ENCODE measurements at places on chromosomes 6 and 20.
A peak's percentile ranks its signal among the peaks of the same experiment; 100 is the strongest.

- DNase-seq, result peak; percentile 64
These were observed 26.1 kb downstream of the DIDO1 start for GRCh38 chr20:62900052-62900691.

GRCh38 chr6:31946370-31946885 is 533 bp downstream of the CFB start:
- no peak for DNase-seq

DNA sequence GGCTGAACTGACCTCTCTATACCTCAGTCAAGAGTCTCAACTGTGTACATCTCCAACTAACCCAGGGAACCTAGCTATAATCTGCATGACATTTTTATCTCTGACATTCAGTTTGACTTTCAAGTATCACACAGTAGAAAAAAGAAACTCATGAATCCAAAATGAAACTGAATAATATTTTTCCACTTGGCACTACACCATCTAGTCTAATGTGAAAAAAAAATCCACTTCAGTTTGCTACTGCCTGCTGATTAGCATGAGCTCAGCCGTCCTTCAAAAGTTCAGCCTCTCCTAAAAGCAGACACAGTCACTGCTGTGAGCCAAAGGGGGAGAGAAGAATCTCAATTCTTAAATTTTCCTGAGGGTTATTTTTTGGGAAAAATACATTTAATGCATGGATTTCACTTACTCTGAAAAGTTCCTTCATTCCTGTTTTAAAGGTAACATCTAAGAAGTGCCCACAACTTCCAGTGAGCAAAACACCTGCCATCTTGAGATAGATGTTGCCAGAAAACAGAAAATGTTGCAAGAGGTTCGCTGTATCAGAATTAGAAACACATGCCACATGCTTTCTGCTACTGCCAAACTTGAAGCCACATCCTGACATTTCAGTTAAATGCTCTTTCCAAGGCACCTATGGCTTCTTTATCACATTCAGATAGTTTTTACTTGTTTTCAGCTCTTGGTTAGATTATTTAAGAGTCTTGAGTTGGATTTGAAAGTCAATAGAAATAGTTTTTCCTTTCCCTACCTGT is 95.4 kb downstream of the MKKS start:
- no peak for DNase-seq

- DNase-seq, result peak; percentile 68
These were observed 96.9 kb downstream of the JPH2 start for GRCh38 chr20:44089987-44090674.

- peak; percentile 21 for DNase-seq
These were observed 12.1 kb upstream of the MLN start for GRCh38 chr6:33815854-33816253.

DNA sequence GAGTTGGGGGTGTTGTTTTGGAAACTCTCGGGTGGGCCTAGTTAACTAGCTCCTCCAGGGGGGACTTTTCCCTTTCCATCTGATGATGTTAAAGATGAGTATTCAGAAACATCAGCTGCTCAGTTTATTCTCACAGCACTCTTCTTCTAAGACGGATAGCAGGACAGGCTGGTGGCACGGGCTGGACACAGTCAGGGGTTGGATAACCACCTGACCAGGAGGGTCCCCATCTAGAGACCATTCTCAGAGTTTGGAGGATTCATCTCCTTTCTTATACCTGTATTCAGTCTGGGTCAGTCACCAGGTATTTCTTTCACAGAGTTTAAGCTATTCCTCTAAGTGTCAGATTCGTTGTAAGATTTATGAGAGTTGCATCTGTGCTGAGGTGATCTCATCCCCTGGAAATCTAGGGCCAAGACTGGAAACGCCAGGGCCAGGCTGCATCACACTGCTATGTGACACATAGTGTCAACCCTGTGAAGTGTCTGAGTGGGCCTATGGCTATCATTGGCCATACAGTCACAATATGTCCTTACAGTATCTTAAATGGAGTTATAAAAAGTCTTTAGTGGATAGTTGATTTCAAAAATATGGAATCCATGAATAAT is 111.7 kb downstream of the FAM50B start:
- no peak for DNase-seq

GRCh38 chr20:57795977-57796560 is 86.3 kb upstream of the PMEPA1 start:
- DNase-seq, result no peak

DNA sequence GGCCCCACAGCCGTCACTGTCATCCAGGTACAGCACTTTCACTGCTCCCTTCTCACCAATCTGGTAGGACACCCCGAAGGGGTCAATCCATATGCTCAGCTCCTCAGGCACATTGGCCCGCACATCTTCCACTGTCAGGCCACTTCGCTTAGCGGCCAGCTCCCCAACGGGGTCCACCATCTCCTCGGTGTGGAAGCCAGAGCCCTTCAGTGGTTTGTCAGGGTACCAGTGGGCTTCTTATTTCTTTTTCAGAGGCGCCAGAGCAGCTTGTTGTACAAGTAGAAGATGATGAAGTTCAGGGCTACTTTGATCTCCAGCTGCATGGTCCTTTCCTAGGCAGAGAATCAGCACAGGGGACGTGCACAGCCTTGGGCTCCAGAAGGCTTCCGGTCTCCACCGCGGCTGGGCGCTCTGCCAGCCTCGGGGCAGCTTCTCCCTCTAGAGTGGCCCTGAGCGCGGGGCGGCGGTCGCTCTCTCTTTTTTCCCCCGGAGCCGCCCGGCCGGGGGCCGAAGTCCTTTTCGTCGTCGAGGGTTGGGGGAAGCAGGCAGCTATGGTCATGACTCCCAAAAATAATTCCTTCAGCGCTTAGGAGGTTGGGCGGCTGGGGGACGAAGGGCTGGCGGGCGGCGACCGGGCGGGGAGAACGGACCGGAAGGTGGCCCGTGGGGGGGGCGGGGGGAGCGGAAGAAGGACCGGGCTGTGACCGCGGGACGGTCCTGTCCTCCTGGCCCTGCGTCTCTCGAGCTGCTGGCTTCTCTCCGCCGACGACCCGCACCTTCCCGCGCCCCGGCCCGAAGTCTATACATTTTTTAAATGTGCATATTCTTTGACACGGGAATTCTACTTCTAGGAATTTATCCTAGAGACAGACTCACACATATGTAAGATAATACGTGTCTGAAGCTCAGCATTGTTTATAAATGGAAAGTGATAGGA is 6.5 kb upstream of the ZSCAN9 start:
- DNase-seq, result peak; percentile 40

GRCh38 chr6:99521633-99522151 is 6.5 kb upstream of the USP45 start:
- DNase-seq, result peak; percentile 73

DNA sequence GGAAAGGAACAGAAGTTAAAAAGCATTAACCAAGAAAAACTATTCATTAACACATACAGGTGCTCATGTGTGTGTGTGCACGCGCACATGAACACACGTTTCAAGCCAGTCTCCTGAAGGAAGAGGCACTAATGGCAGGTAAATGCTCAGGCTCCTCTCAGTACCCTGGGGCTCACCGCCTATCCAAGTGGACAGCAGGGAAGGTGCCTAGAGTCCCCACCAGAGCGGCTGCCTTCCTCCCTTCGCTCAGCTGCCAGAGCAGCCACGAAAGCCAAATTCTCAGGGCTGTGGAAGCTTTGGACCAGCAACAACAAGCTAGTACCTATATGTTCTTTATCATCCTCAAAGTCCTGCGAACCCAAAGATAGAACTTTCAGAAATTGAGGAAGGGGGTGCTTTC is 42.6 kb downstream of the PLCG1 start:
- no peak for DNase-seq
